Astrocyte (in vitro differentiated cells and primary cell): ENCODE measurements at places on chromosomes 13 and 19.
A peak's percentile ranks its signal among the peaks of the same experiment; 100 is the strongest.

- DNase-seq, result no peak
Observed at GRCh38 chr19:46461537-46461936, 9.8 kb downstream of the PNMA8A start.

DNA sequence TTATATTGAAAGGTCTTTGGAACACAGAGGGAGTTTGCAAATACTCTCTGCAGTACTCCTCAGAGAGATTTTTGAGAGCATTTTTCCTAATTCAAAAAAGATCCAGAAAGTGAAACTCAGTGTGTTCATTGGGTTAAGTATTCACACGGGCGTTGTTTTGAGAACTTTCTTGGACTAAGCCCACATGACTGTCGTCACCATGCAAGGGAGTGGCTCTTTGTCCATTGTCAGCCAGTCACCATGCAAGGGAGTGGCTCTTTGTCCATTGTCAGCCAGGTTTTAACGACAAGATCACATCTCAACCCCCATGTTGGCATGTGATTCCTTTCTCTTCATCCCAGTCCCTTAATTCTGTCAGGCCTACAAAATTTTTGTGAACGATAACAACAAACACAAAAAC lies 81.2 kb upstream of the STK24 start:
- DNase-seq, result no peak

- DNase-seq, result no peak
Observed at GRCh38 chr13:66723576-66723975, 506.6 kb downstream of the PCDH9 start.

GRCh38 chr13:48976576-48977285 lies 1.0 kb downstream of the FNDC3A start:
- peak; percentile 39 for DNase-seq

DNA sequence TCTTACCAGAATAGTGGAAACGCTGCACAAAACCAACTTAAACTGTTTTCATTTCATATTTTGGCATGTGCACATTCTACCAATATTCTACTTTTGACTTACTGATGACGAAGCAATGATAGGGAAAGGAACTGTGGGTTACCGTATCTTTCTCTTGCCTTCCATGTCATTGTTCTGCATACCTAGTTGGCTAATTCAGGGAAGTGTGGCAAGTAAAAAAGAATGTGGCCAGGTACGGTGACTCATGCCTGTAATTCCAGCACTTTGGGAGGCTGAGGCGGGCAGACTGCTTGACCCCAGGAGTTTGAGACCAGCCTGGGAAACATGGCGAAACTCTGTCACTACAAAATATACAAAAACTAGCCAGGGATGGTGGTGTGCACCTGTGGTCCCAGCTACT lies 108.2 kb downstream of the SIPA1L3 start:
- DNase-seq, result no peak

GRCh38 chr13:113935001-113935844 lies 38.7 kb downstream of the C13orf46 start:
- DNase-seq, result no peak

- no peak for DNase-seq
Observed at GRCh38 chr19:10583036-10583776, 3.9 kb downstream of the AP1M2 start.

- DNase-seq, result peak; percentile 22
Observed at GRCh38 chr19:15379999-15380647, 536 bp upstream of the AKAP8 start.

DNA sequence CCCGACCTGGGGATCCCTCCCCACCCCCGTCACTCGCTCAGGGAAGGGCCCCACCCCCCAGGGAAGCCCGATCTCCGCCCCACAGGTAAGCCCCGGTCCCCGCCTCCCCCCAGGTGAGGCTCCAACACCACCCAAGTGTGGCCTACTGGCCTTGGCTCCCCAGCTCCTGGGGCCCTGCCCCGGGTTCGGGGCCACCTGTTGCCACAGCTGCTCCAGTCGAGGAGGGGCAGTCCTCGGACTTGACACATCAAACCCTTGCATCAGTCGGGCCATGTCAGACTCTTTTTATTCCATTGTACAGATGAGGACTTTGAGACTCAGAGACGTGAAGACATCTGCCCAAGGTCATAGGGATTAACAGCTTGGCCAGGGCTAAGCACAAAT lies 512 bp downstream of the CC2D1A start:
- no peak for DNase-seq

DNA sequence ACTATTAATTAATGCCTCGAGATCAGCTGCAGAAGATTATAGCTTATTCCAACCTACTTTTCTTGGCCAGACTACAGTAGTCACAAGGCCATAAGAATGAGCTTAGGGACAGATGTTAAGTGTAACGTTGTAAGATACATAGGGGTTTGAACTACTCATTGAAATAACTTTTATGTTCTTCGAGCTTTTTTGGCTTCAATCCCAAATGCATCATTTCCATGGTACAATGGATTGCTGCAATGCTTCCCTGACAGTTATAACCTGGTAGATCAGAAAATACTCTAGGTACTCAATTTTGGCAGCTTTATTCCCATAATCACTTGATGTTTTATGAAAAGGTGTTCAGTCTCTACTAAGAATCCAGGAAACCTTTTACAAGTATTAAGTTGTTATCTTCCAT lies 2216.7 kb upstream of the PCDH20 start:
- DNase-seq, result no peak

DNA sequence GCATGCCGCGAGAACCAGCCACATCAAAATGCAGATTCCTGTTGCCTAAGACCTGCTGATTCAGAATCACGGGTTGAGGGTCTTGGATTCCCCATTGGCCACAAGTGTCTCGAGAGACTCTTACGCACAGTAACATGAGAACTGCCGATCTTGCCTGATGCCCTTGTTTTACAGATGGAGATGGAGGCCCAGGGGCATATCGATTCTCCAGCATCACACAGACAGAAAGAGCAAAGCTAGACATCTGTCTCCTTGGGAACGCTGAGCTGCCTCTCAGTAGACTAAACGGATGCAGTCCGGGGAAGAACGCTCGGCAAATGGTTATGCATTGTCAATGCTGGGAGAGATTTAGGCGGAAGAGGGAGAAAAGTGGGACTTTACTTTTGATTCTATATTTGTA lies 5.4 kb downstream of the NLRP12 start:
- no peak for DNase-seq

GRCh38 chr13:70613295-70613694 lies 505.0 kb upstream of the KLHL1 start:
- DNase-seq, result no peak

- peak; percentile 18 for DNase-seq
Observed at GRCh38 chr13:36919171-36919832, 736 bp downstream of the SMAD9 start.

DNA sequence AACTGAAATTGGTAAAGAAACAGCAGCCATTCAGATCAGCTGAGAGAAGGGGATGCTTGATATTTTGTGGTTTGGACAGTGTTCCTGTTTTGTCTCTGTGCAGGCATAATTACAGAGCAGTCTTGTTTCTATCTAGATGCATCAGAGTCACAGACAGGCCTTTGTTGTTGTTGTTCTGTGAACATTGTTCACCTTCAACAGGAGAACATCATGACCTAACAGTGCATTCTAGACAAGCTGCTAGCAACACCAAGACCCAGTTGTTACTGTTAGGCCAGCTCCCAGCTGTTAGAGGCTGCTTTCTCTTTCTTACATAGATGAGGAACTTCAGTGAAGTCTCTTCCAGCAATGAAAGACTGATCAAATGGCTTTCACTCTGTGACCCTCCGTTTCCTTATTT lies 8.5 kb upstream of the LSR start:
- no peak for DNase-seq

- DNase-seq, result peak; percentile 99
Observed at GRCh38 chr13:75226733-75227435, 255.1 kb downstream of the TBC1D4 start.

- DNase-seq, result no peak
Observed at GRCh38 chr19:29107831-29108230, 105.1 kb downstream of the UQCRFS1 start.

GRCh38 chr13:23598369-23598768 lies 28.2 kb downstream of the TNFRSF19 start:
- DNase-seq, result no peak

DNA sequence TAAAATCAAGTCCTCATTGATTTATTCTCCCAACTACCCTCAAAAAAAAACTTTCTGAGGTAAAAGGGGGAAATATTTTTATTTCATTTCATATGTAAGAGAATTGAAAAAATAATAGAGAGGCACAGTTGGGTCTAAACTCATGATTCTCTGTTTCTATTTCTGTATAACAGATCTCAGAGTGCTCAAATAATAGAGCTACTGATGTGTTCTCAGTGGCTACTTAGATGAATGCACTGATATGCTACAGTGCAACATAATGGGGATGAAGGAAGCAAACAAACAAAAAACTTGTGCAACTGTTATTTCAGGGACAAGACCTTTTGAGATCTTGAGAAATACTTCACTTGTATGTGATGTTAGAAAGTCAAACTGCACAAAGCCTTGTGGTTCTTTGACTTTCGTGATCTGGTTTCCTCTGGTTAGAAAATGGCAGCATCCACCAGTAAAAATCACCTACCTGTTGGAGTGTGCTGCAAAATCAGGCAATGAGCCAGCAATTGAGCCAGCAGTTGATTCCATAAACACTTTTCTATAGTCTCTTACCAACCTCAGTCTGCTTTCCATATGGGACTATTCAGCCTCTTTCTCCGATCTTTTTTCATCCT lies 9.7 kb upstream of the DACH1 start:
- DNase-seq, result no peak

DNA sequence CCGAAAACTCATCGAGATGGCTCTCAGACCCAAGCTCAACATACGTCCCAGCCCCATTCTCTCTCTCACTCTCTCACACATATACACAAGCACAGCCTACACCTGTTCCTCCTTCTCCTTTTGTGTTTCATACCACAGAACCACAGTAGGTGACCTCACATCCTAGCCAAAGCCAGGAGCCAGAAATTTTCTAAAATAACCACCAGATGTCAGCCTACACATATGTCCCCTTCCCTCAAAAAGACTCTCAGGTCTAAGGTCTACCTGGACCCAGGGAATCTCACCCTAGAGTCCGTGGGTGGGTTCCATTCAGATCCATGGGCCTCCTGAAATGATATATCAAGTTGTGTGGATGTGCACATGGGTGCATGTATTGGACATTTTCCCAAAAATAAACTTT lies 104.2 kb upstream of the IPO5 start:
- peak; percentile 18 for DNase-seq

DNA sequence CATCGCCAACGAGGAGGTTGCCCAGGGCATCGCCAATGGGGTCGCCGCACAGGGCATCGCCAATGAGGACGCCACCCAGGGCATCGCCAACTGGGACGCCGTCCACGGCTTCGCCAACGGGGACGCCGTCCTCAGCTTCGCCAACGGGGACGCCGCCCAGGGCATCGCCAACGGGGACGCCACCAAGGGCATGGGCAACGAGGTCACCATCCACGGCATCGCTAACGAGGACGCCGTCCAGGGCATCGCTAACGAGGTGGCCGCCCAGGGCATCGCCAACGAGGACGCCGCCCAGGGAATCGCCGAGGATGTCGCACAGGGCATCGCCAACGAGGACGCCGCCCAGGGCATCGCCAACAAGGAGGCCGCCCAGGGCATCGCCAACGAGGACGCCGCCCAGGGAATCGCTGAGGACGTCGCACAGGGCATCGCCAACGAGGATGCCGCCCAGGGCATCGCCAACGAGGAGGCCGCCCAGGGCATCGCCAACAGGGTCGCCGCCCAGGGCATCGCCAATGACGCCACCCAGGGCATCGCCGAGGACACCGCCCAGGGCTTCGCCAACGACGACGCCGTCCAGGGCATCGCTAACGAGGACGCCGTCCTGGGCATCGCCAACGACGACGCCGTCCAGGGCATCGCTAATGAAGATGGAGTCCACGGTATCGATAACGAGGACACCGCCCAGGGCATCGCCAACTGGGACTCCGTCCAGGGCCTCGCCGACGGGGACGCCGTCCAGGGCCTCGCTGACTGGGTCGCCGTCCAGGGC lies 945.7 kb downstream of the TUBA3C start:
- DNase-seq, result no peak

DNA sequence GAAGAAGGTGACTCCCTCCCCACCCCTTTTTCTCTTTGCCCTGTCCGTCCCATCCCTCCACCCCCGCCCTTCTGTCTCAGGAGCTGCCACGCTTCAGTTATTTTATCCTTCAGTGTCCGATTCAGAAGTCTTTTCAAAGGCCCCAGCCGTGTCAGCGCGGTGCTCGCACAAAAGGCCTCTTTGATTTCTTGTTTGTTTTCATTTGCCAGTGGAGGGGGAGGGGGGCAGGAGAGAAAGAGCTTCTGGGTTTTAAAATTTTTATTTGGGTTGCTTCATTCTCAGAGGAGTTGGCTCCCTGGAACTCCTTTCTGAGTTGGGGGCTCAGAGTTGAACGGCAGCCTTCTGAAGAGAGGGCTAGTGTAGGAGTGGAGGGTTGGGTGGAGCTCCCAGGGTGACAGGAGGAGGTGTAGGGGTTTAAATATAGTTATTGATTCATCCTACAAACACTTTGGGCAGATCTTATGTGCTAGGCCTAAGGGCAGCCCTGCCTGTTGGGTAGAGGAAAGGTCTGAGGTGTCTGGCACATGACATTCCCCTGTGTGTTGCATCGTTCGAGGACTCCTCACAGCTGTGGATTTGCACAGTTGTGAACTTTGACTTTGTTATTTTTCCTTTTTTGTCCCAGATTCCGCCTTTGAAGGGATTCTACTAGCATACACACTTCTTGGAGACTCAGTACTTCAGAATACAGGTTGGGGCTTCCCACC lies 36.8 kb downstream of the NFIX start:
- DNase-seq, result peak; percentile 68

DNA sequence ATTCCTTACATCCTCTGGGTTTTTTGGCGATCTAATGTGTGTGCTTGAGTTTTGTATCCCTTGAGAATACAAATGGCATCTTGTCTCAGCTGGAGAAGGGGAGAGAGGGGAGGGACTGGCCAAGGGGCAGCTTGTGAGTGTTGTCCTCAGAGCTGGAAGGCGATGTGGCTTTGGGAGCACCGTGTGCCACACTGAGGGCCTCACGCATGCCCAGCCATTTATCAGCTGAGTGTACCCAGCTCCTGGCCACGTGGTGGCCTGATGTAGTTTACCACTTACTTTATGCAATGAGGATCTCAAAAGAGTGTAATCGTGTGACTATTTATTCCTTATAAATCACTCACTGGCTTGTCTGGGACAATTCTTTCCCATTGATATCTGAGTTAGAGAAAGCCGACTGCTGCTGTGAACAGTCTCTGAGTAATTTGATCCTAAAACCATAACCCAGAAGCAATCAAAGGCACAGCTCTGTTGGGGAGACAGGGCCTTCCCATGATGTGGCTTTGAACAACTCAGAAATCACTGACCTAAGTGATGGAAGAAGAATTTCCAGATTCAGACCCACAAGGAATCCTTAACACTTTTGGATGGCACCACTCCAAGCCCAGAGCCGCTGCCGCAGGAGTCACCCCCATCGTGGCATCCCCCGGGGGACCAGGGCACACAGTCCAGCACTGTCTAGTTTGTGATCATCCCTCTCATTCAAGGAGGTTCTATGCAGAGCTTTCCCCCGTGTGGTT lies 53.9 kb upstream of the MTIF3 start:
- DNase-seq, result no peak

GRCh38 chr19:50628146-50628545 lies 11.5 kb downstream of the SYT3 start:
- no peak for DNase-seq

GRCh38 chr13:25468325-25469168 lies 96.8 kb downstream of the ATP8A2 start:
- DNase-seq, result peak; percentile 20
